ENCODE measurements at places on chromosomes 16 and 17. TPM values are rescaled to one million over a fixed set of nuclear protein-coding genes. Genes with fewer than 3 reads are reported as not detected.

DNA sequence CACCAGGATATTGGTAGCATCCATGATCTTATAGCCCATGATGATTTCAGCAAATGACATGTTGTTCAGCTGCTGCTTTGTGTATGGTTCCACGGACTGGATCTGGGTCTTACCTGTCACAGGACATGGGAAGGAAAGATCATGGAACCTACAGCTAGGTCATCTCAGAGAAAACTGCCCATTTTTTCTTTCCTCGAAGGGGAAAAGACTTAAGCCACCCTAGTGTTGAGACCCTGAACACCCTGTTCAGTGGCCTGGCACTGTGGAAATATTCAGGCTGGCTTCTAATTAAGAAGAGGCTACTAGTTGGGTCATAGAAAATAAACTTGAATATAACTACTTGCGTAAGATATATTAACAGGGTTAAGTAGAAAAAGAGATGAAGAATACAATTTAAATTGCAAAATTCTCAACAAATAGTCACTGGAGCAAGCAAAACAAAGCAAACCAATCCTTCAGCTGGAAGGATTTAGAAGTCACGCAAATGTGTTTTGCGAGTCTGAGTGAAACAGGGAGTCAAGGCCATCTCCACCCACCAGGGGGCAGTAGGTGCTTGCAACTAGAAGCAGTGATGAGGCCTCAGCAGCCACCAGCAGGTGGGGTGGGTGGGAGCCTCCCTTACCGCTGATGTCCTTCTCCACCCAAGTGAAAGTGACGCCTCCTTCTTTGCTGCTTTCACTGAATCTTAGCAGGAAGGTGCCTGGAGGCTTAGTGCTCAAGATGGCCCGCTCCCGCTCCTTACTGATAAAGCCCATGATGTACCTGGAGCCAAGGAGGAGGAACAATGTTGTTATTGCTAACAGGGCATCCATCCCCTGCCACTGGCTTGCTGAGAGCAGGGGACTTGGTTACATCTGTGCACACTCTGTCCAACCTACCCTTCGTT is 34.3 kb downstream of the STAT5A start:
- peak; percentile 88 for DNase-seq

DHRS7C gene
- not detected for total RNA-seq

- DNase-seq: no peak
These were observed 8.3 kb downstream of the ABCC3 start for GRCh38 chr17:50642722-50643656.

GRCh38 chr16:89829630-89830437 is 1.6 kb downstream of the SPIRE2 start:
- DNase-seq: no peak

DNA sequence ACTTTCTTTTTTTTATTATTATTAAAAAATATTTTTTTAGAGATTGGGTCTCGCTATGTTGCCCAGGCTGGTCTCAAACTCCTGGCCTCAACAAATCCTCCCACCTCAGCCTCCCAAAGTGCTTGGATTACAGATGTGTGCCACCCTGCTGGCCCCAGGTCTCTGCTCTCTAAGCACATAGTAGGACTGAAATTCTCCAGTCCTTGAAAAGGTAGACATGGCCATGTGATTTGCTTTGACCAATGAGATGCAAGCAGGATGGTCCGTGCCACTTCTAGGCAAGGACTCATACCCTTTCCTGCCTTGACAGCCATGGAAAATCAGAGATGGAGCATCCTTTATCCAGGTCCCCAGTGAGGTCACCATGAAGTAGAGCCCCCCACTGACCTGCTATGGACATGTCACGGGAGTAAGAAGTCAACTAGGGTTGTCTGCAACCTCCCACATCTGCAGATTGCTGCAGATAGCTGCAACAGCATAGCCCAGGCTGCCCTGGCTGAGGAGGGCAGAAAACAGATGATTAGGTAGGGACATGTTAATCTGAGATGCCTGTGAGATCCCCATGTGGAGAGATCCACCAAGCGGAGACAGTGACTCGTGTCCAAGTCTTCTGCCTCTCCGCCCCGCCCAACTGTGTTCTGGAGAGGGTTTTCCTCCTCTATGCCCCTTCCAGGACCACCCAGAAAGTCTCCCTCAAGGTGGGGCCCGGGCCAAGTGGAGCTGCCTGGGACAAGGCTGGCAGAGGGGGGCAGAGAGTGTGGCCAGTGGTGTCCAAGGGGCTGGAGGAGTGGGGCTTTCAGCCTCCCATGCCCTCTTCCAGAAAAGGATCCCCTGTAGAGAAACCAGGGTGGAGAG is 11.0 kb downstream of the GSG1L start:
- no peak for DNase-seq

- no peak for DNase-seq
These were observed 17.8 kb upstream of the RAPGEFL1 start for GRCh38 chr17:40159456-40159855.

DNA sequence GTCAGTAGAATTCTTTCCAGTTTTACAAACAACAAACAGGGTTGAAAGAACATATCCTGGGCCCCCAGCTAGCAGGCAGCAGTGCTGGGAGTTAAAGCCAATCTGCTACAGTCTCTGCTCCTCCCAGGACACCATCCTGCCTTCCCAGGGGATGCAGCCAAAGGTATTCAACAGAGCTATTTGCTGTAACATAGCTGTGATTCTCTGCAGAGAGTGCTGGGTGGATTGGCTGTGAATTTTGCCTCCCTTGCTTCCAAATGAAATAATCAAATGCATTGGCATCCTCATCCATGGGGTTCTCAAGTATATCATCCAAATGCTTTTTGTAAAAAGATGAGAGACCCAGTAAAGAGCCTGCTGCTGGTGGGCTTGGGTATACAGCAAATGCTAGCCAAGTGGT is 124.3 kb downstream of the NPIPB5 start:
- no peak for DNase-seq

KRT34 gene
- not detected for total RNA-seq

NPIPB9 gene
- 2.8 TPM for total RNA-seq

GRCh38 chr16:20729141-20729540 is 12.5 kb downstream of the THUMPD1 start:
- DNase-seq: no peak

TOB1 gene
- total RNA-seq: 54.9 TPM

OR1F1 gene
- not detected for total RNA-seq

RNF222 gene
- 0.31 TPM for total RNA-seq

DNA sequence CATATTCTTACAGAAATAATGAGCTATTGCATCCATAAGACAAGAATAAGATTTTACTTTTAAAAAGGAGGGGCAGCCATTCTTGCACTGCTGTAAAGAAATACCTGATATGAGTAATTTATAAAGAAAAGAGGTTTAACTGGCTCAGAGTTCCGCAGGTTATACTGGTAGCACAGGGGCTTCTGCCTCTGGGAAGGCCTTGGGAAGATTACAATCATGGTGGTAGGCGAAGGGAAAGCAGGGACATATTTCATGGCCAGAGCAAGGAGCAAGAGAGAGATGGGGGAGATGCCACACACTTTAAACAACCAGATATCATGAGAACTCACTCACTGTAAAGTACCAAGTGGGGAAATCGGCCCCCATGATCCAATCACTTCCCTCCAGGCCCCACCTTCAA is 20.9 kb upstream of the CSNK2A2 start:
- DNase-seq: no peak

- no peak for DNase-seq
These were observed 106.5 kb downstream of the COPRS start for GRCh38 chr17:31752584-31752983.

KRT9 gene
- total RNA-seq: not detected

ACSM2A gene
- total RNA-seq: not detected

PDK2 gene
- 24.1 TPM for total RNA-seq

GRCh38 chr17:27862004-27862403 is 31.2 kb downstream of the LYRM9 start:
- DNase-seq: no peak

DNA sequence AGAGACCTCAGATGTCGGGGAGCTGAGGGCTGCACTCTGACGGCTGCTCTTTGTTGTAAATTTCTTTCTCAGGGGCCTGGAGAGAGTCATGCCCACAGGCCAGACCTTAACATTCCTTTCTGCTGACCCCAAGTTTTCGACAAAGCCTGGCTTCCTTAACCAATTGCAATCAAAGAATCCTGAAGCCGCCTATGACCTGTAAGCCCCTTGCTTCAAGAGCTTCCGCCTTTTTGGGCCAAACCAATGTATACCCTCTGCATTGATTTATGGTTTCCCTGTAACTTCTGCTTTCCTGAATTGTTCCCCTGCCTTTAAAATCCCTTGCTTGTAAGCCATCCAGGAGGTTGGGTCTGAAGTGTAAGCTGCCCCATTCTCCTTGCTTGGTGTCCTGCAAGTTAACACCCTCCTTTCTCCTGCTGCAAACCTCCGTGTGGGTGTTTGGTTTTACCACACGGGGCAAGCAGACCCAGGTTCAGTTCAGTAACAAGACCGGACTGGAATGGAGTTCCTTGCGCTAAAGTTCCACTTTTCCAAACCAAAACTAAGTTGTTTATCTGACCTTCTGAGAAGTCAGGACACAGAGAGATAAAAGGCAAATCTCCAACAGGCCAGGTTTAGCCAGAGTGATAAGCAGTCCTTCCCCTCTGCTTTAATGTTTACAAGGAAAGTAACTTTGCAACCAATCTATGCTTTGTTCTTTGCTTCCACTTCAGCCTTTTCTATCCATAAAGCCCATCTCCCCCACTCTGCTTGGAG is 141.6 kb downstream of the KCNJ12 start:
- DNase-seq: no peak

OR2C1 gene
- total RNA-seq: not detected

DNA sequence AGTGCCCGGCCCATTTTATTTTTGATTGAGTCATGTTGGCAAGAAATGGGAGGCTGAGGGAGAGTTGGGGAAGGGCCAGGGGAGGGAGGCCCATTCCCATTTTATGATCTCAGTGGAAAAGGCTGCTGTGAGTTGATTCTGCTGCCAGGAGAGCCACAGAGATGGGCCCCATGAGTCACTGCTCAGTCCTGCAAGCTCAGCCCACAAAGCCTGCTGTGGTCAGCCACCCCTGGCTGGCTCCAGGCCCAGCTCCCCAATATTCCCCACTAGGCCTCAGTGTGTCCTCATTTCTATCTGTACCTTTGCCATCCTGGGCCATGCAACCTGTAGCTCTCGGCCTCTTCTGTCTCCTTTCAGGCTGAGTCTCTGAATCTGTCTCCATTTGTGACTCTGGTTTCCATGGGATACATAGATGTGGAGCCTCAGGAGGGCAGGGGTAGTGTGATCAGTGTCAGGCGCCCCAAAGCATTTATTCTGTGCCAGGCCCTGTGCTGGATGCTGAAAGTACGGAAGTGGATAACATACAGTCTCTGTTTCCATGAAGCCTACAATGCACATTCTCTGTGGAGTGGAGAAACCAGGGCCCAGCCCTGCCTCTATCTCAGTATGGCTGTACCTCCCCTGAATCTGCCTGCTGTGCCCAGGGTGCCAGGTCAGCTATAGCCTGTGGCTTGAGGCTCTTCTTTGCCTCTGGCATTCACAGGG is 1.9 kb upstream of the PLEKHG4 start:
- DNase-seq: no peak

DNA sequence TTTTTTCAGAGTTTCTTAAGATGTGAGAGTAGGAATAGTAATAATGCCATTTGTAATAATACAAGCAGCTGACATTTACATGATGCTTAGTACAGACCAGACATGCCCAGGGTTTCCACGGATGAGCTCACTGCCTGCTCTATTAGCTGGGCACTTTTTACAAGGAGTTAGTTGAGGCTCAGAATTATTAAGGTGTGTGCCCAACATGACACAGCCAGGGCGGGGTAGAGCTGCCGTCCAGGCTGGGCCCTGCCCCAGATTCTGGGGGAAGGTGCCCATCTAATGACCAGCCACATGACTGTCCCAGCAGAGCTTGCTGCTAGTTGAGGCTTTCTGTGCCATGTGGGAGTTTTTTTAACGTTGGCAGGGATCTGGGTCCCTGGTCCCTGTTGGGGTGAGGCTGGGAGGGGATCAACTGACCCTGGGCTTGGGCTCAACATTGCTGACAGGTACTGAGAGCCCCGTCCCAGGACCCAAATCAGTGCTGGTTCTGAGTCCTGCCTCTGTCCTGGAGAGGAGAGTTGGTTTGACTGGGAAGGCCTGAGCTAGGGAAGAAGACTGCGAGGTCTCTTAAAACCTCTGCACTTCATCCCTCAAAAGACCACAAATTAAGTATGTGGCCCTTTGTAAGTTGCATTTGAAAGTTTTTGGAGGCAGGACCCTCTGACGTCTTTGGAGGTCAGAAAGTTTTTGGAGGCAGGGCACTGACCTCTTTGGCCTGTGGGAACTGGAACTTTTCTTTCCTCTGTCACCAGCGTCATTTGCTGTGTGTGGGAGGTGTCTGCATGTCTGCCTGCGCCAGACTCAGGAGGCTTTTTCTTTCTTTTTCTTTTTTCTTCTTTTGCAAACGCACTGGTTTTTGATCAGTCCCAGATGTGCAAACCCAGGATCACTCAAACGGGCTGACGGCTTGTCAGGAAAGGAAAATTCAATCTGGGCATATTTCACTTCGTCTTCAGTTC is 2.2 kb downstream of the CRISPLD2 start:
- DNase-seq: no peak

GRCh38 chr17:2241823-2242222 is 61.8 kb downstream of the SMG6 start:
- no peak for DNase-seq

TRPV3 gene
- total RNA-seq: 0.69 TPM

GRCh38 chr16:69563605-69564580 is 1.9 kb upstream of the NFAT5 start:
- DNase-seq: no peak

GRCh38 chr17:60908324-60908723 is 230.7 kb downstream of the BCAS3 start:
- no peak for DNase-seq

GRCh38 chr16:5490499-5490898 is 392.9 kb upstream of the EEF2KMT start:
- peak; percentile 50 for DNase-seq

- no peak for DNase-seq
These were observed 147.8 kb upstream of the RPL38 start for GRCh38 chr17:74055508-74056160.

DNA sequence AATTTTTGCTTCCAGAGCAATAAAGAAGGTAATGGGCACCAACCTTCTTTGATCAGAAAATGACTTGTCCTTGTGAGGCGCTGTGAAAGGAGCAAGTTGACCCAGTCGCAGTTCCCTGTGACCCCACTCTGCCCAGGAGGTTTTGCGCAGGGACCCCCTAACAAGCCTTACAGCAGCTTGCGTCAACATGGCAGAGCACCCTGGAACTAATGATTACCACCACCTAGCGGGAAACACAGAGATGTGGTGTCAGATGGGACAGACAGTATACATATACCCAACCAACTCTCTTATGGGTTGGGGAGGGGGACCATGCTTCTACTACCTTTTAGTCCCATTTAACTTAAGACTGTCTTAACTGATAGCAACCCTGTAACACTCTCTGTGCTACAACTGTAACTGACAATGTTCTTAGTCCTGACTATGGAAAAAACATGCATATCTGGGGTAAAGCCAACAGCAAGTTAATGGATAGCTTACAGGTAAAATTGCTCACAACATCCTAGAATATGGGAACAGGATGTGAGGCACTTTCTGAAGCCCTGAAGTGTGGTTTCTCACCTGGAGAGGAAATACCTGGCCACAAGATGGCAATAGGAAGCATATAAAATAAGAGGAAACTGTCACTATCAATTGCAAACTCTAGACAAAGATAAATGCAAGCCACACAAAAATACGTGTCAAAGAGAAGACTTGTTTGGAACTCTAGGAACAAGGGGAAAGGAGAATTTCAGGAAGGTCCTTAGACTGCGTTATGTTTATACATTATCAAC is 3.0 kb downstream of the KARS1 start:
- DNase-seq: no peak

GRCh38 chr17:7483255-7484066 is 705 bp upstream of the POLR2A start:
- peak; percentile 92 for DNase-seq

GRCh38 chr17:8248751-8249607 is at the start of gene PFAS:
PFAS (plus strand) TSS chr17:8249289; CDS start chr17:8253938, 4,649 bp downstream.
- DNase-seq: peak; percentile 99

CASKIN1 gene
- total RNA-seq: 1.1 TPM

ASIC2 gene
- not detected for total RNA-seq

MYO15B gene
- total RNA-seq: 125 TPM
